ENCODE measurements at places on chromosomes 3 and 15. TPM values are rescaled to one million over a fixed set of nuclear protein-coding genes. Genes with fewer than 3 reads are reported as not detected.

DNA sequence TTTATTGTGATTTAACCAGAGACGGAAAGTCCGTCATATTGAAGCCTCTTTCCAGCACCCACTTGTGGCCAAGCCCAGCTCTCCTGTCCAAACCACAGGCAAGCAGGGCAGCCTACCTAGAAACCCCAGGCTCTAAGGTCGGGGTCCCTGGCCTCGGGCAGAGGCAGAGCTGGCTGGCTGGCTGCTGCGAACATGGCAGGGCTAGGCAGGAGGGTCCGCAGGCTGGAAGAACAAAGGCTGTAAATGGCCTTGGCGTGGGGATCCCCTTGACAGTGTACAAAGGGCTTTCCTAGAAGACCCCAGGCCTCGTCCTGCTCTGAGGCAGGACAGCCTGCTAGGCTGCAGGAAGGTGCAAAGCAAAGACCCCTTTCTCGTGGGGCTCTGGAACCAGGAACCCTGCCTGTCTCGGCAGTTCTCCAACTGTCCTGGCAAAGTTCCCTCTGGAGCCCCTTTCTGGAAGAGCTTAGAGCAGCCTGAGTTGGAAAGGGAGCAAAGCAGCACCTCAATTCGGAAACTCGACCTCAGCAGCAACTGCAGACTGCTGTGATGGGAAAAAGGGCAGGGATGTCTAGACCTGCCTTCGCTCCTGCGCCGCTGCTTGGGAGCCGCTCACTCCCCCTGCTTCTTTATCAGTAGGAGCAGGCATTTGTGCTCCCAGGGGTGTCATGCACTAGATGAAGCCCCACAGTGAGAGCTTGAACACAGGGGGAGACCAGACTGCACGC lies 8.5 kb downstream of the CALML4 start:
- H3K27ac ChIP-seq: no peak overlapping the region
- peaks cover 9% of the 10 kb centered on the region for H3K36me3 ChIP-seq
- H3K4me3 ChIP-seq: no peak overlapping the region
- H3K4me1 ChIP-seq: no peaks in the 10 kb centered on the region
- DNase-seq: no peak
- no peaks in the 10 kb centered on the region for H3K27me3 ChIP-seq

GRCh38 chr3:33004961-33005360 lies 53.5 kb downstream of the CCR4 start:
- no peaks in the 10 kb centered on the region for H3K36me3 ChIP-seq
- no peak overlapping the region for H3K27ac ChIP-seq
- peaks cover 6% of the 10 kb centered on the region for H3K4me1 ChIP-seq
- H3K27me3 ChIP-seq: no peaks in the 10 kb centered on the region

IMP3 gene
- total RNA-seq: 122 TPM

CHAC1 gene
- total RNA-seq: 34.3 TPM

KLHL25 gene
- 17.1 TPM for total RNA-seq
